ENCODE measurements at places on chromosomes 11 and 22. TPM values are rescaled to one million over a fixed set of nuclear protein-coding genes. Genes with fewer than 3 reads are reported as not detected.

HPX gene
- total RNA-seq, result 0.24 TPM

MMP13 gene
- total RNA-seq, result not detected

MAML2 gene
- 6.0 TPM for total RNA-seq

SSH3 gene
- 27.7 TPM for total RNA-seq

PYGM gene
- 0.07 TPM for total RNA-seq

DCDC1 gene
- 0.11 TPM for total RNA-seq

AIFM3 gene
- total RNA-seq, result 1.5 TPM

SLC5A1 gene
- 0.10 TPM for total RNA-seq

LIF gene
- 0.17 TPM for total RNA-seq

ART1 gene
- total RNA-seq, result not detected

HSPA8 gene
- total RNA-seq, result 2,207 TPM

OR56A4 gene
- total RNA-seq, result not detected

CNTF gene
- total RNA-seq, result 1.7 TPM

P4HA3 gene
- total RNA-seq, result 0.85 TPM

OR4A16 gene
- total RNA-seq, result not detected

OR8J1 gene
- not detected for total RNA-seq

PAX6 gene
- total RNA-seq, result not detected

DRICH1 gene
- 0.11 TPM for total RNA-seq

MYO7A gene
- total RNA-seq, result 0.27 TPM

MLC1 gene
- not detected for total RNA-seq

RBX1 gene
- 81.4 TPM for total RNA-seq

CTSW gene
- not detected for total RNA-seq

TUBA8 gene
- total RNA-seq, result 0.34 TPM

LARGE2 gene
- 48.1 TPM for total RNA-seq

All from foreskin keratinocyte (primary cell).